ENCODE measurements at places on chromosomes 7 and 10. TPM values are rescaled to one million over a fixed set of nuclear protein-coding genes. Genes with fewer than 3 reads are reported as not detected.

The HABP2 gene
- total RNA-seq = not detected

The PGAM2 gene
- 0.37 TPM for total RNA-seq

The CTNNA3 gene
- total RNA-seq = under 0.01 TPM

The PPP1R9A gene
- 0.39 TPM for total RNA-seq

The TUBAL3 gene
- not detected for total RNA-seq

The CLDN3 gene
- total RNA-seq = not detected

The LEP gene
- total RNA-seq = not detected

The SFTPA1 gene
- not detected for total RNA-seq

The LANCL2 gene
- 17.2 TPM for total RNA-seq
